CD4-positive, alpha-beta T cell treated with Interleukin-17A for 4 hours (primary cell): ENCODE measurements at places on chromosomes 5 and 9.

- no peak for DNase-seq
Measured at GRCh38 chr9:78236551-78236910, 656 bp downstream of the CEP78 start.

DNA sequence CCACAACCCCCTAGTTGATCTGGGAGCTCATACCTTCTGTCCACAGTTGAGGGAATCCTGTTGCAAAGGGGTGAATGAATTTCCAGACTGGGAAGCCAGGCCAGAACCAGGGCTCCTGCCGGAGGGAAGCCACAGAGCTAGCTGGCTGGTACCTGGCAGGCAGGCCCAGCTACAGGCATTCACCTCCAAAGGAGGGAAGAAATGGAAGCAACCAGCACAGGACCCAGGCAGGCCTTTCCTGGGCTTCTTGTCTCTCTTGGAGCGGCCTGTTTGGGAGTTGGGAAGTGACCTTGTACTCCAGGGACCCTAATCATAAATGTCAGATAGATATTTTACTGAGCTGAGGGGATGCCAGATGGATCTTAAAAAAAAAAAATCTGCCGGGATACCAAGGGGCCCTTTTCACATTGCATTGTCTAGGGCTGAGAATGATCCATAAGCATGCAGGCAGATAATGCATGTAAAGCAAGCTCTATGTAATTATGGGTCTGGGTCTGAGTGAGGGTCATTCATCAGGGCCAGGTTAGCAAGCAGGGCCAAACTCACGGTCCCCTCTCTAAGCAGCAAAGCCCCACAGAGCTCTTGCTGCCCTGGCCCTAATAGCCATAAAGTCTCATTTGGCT is 8.4 kb downstream of the NR2F1 start:
- DNase-seq = no peak

DNA sequence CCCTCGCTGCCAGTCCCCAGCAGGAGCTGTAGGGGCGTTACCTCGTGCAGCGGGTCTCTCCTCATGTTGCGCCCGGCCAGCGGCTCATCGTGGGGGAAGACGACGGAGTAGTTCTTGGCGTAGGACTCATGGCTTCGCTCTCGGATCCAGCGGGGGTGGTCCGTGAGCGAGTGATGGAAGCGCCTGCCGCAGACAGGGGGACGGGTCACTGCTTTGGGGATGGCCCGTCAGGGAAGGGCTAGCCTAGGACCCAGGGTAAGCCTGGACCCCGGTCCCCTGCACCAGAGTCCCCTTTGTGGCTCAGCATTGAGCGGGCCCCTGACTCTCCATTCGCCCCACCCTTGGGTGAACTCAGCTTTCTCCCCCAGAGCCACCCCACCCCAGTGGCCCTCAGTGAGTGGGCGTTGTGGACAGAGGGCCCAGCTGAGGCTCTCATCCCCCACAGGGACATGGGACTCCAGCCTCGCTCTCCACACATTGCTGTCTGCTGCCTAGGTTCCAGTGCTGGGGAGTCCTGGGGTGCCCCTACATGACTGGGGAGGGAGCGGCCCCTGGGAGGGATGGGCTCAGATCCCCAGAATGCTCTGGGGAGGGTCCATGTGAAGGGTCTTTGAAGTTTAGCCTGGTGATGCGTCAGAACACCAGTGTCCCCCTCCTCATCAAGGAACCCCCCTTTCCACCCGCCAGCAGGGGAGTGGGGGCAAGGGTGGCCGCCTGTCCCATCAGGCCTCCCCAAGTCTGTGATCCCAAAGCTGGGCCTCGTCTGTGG is 29.7 kb downstream of the SARDH start:
- DNase-seq = no peak

- DNase-seq = no peak
Measured at GRCh38 chr5:149675610-149676201, 54.4 kb upstream of the PPARGC1B start.

- DNase-seq = no peak
Measured at GRCh38 chr5:14408969-14409586, 172.5 kb upstream of the OTULINL start.

- DNase-seq = peak; percentile 6
Measured at GRCh38 chr5:34656700-34657273, 659 bp downstream of the RAI14 start.

GRCh38 chr9:32957358-32957757 is 44.1 kb downstream of the APTX start:
- DNase-seq = no peak

GRCh38 chr5:36691696-36692371 is 85.4 kb downstream of the SLC1A3 start:
- DNase-seq = no peak

DNA sequence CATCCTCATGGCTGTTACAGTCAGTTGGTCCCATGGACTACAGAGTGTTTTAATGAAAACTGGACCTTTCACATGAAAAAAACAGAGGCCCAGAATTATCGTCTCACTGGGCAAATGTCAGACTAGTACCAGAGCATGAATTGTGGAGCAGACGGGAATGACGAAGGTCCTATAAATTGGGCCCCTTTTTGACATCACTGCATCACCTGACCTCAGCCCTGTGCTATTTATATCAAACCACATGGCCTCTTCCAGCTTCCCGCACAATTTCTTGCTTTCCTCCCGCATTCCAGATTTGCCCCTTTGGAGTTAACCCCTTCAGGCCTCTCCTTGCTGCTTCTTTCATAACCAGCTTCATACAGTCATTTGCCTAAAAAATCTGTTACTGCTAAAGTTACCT is 301.7 kb downstream of the ATPSCKMT start:
- DNase-seq = no peak

GRCh38 chr9:88978034-88978433 is 13.2 kb upstream of the S1PR3 start:
- DNase-seq = no peak

DNA sequence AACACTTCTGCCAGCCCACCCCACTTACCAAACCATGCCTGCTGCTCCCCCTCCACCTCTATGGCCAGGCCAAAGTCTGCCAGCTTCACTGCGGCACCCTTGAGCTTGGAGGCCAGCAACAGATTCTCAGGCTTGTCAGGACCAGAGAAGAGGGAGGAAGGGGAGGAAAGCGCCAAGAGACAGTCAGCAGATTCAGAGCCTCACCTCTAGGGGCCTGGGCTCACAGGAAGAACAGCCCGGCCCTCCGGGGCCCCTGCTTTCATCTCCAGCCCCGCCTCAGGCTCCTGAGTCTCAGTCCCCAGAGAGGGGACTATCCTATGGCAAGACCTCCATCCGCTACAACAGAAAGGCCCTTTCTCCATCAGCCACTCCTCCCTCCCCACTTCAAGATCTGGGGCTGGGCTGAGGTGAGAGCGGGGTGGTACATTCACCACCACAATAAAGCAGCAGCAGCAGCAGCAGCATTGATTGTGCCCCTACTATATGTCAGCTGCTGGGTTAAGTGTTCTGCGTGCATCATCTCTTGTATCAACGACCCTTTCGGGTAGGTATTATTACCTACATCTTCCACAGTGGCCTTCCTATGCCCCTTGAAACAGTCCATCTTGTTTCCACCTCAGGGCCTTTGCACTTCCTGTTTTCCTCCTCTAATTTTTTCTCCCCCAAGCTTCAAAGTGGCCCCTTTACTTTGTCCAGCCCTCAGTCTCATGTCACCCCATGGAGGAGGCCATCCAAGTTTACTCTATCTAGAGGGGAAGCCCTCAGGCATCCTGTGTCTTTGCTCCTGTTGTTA is 36.0 kb downstream of the CAMK2A start:
- no peak for DNase-seq

- DNase-seq = no peak
Measured at GRCh38 chr5:138647261-138647788, 72.1 kb upstream of the HSPA9 start.

- DNase-seq = no peak
Measured at GRCh38 chr5:174816858-174817257, 92.5 kb downstream of the MSX2 start.

GRCh38 chr5:36744773-36745589 is 131.6 kb upstream of the NIPBL start:
- DNase-seq = peak; percentile 40

DNA sequence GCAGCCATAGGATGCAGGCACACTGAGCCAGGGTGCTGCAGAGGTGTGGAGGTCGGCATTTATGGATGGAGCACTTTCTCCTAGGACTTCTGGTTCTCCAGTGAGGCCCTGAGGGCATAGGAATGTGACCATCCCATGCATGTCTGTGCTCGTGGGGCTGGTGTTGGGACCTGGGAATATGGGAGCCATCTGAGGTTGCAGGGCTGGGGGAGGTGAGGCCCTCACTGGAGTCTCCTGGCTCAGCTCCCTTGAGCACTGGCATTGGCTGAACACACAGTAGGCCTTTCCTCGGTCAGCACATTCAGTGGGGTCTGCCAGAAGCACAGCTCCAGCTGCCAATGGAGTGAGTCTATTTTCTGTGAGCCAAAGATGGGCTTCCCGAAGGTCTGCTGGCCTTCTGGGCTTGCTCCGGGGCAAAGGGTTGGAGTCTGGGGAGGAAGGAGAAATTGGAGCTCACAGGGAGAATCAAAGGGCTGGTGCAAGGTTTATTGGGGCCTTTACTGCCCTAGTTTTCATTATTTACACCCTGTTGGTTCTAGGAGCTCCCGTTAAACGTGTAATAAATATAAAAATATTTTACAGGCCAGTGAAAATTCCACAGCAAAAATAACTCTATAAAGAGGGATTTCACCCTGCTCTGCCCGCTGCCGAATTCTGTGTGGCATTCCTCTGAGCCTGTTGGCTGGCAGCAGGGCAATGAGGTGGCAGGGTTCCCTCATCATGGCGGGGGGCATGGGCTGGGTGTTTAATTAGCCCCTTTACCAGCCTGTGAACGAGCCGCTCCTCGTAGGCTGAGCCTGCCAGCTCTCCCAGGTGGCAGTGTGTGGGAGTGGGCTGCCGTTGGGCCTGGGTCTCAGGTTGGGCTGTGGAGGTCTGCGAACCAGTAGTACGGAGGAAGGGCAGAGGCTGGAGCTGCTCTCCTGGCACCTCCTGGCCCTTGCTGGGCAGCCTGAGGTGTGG is 31.6 kb upstream of the PITX1 start:
- DNase-seq = no peak

DNA sequence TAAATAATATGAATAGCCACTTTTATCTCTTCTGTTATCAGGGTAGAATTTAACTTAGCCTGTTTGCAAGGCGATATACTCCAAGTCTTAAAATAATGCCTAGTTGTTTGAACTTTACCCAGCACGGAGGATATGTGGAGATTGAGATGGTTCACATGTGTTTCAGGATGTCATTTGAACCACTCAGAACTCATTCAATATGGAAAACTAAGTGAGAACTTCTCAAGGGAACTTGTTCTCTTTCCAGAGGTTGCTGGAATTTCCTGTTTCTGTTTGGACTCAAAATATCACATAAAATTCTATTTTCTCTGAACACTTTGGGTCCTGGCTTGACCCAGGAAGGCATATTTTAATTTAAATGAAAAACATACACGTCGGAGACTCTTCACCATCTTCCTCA is 139.1 kb upstream of the MYO10 start:
- DNase-seq = no peak

DNA sequence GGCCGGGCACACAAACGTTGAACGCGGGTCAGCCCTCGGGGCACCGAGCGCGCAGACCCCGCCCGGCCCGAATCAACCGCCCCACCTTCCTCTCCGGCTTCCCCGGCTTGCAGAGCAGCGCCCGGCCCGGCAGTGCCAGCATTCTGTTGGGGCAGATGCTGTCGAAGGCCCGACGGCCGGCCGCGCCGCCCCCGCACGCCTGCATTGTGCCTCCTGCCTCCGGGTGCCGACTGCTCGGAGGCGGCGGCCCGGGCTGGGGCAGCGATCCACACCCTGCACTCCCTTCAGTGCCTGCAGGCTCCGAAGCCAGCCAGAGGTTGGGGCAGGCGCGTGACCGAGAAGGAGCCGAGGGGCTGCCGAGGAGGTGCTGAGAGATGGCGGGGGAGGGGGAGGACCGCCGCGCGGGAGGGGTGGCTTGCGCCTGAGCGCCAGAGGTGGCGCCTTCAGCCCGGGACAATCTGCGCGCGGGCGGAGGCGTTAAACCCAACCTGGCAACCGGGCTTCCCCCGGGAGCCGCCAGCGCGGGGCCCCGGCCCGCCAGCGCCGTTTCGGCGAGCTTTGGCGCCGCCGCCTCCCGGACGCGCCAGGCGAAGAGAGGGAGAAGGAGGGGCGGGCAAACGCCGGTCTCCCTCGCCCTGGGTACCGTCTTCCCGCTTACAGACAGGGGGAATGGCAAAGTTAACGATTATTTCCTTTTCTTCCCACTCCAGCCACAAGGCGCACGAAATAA is at the start of gene MCIDAS:
MCIDAS (minus strand) TSS at position 382 of the 730 bp plus-strand sequence; CDS start at position 205, 177 bp downstream.
- peak; percentile 57 for DNase-seq

- DNase-seq = no peak
Measured at GRCh38 chr9:107036367-107036766, 173.4 kb downstream of the ZNF462 start.

GRCh38 chr9:5909976-5910375 is 19.3 kb downstream of the MLANA start:
- DNase-seq = no peak

DNA sequence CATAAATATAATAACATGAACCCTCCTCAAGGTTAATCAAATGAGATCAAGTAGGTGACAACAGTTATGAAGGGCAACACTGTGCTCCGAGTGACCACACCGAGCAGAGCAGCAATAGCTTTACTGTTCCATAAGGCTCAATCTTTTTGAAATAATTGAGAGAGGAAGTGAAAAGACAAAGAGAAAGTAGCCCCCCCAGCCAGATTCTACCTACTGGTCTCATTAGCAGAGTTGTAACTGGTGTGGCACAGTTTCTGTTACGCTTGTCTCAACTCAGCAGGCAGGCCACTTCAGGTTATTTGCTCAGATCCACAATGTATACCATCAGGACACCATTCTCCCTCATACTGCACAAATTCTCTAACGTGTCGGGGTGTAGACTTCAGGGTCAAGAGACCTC is 14.0 kb downstream of the PRUNE2 start:
- no peak for DNase-seq

GRCh38 chr9:120402741-120403542 is 177.0 kb downstream of the CDK5RAP2 start:
- no peak for DNase-seq

GRCh38 chr5:65876970-65877369 is 49.4 kb upstream of the ERBIN start:
- no peak for DNase-seq

DNA sequence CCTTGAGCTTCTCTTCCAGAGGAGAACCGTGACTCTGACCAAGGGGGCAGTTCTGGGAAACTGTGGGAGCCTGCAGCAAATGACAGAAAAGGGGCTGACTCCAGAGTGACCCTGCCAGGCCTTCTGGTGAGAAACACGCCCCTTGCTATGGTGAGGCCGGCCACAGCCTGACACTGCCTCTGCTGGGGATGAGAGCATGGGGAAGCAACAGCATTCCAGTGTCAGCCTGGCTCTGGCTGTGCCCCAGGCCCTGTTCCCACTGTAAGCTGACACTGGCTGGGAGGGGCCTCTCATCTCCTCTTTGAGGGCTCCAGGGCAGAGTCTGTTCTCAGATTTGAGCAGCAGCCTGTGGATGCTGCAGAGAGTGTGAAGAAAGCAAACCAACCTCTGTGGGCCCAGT is 180.0 kb upstream of the IL12B start:
- no peak for DNase-seq

GRCh38 chr5:39502704-39503103 is 77.9 kb upstream of the DAB2 start:
- no peak for DNase-seq
